ENCODE measurements at places on chromosomes 11 and 22. TPM values are rescaled to one million over a fixed set of nuclear protein-coding genes. Genes with fewer than 3 reads are reported as not detected.

The HEPN1 gene
- total RNA-seq: not detected

The MYEOV gene
- total RNA-seq: not detected

The BRMS1 gene
- 47.6 TPM for total RNA-seq

The TRIM51G gene
- total RNA-seq: not detected

The TRPM5 gene
- 0.60 TPM for total RNA-seq

The ETS1 gene
- total RNA-seq: 925 TPM

The CST6 gene
- not detected for total RNA-seq

The BIK gene
- 2.6 TPM for total RNA-seq

The LRRC74B gene
- 0.11 TPM for total RNA-seq

The ARHGAP20 gene
- 0.08 TPM for total RNA-seq

The CCDC85B gene
- total RNA-seq: 29.5 TPM

The TSSC4 gene
- 56.6 TPM for total RNA-seq

The SLN gene
- total RNA-seq: not detected

The NNMT gene
- total RNA-seq: not detected

The PRR33 gene
- not detected for total RNA-seq

The NDUFC2 gene
- total RNA-seq: 77.7 TPM

The CCDC87 gene
- 0.16 TPM for total RNA-seq

The TRIM34 gene
- 12.6 TPM for total RNA-seq

The BACE1 gene
- 0.25 TPM for total RNA-seq

The PARVG gene
- total RNA-seq: 224 TPM

The TRIM51 gene
- total RNA-seq: not detected

The PHETA2 gene
- total RNA-seq: 1.6 TPM

The VSIG10L2 gene
- not detected for total RNA-seq

The SAA1 gene
- not detected for total RNA-seq

The HPX gene
- total RNA-seq: 1.7 TPM

The MSANTD2 gene
- total RNA-seq: 23.0 TPM

The NUP160 gene
- total RNA-seq: 67.0 TPM
